Stimulated activated CD8-positive, alpha-beta memory T cell treated with anti-CD3 and anti-CD28 coated beads, Interleukin-7, amount 100 ng/mL, for 1 hour (primary cell): ENCODE measurements at places on chromosomes 13 and 19.

GRCh38 chr13:99327126-99327525 is 19.9 kb upstream of the GPR183 start:
- DNase-seq = no peak

- no peak for DNase-seq
Measured at GRCh38 chr19:11485245-11485837, 4.5 kb upstream of the ELAVL3 start.

GRCh38 chr19:34461375-34462100 is 20.0 kb upstream of the WTIP start:
- DNase-seq = no peak

- no peak for DNase-seq
Measured at GRCh38 chr13:35889560-35889959, 241.6 kb downstream of the DCLK1 start.

GRCh38 chr13:90455823-90456222 is 891.7 kb upstream of the MIR17HG start:
- no peak for DNase-seq

- no peak for DNase-seq
Measured at GRCh38 chr13:36673352-36673751, 468 bp upstream of the SERTM1 start.

- DNase-seq = no peak
Measured at GRCh38 chr13:112772539-112772909, 82.7 kb downstream of the ATP11A start.

DNA sequence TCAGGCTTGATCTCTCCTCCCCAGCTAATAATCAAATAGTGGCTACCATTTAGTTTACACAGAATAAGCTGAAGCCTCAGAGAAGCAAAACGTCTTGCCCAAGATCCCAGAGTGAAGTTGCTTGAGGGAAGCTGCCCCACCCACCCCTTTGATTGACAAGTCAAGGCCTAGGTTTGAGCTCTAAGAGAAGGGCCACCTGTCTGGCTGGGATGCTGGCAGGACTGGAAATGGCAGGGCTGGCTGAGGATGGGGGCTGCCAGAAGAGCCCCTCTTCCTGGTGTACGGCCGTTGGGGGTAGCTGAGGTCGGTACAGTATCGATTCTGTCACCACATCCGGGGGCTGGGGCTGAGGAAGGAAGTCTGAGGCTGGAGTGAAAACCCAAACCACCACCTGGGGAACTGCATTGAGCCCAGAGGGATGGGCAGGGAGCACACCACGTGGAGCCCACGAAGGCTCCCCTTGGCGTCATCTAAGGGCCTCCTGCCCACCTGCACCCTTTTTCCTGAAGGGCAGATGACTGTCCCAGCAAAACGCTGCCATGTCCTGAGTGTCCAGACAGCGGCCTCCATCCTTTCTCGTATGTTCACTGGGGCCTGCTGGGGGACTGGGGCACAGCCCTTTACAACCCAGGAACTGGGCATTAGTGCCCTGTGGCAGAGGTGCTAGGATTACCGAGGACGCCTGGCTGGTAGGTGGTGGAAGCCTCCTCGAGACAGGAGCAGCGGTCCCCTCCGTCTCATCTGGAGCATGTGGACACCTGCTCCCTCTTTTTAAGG is 1.4 kb upstream of the PRKD2 start:
- DNase-seq = peak; percentile 32

DNA sequence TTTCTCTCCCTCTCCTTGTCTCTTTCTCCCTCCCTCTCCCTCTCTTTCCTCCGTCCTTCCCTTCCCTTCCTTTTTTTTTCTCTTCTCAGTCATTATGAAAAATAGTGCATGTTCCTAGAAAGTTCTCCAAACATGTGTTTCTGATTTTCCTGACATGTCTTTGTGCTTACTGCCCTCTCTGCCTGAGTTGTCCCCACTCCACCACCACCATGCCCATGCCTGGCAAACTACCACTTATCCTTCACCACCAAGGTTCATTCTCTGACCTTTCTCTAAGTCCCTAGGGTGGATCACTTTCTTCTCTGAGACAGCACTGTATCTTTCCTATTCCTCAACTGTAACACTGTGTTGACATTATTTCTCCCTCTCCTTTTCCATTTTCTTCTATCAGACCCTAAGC is 98.2 kb downstream of the LACC1 start:
- DNase-seq = no peak

- DNase-seq = no peak
Measured at GRCh38 chr13:41418027-41418426, 39.3 kb upstream of the RGCC start.

GRCh38 chr19:18541258-18541991 is 1.9 kb downstream of the FKBP8 start:
- DNase-seq = no peak

DNA sequence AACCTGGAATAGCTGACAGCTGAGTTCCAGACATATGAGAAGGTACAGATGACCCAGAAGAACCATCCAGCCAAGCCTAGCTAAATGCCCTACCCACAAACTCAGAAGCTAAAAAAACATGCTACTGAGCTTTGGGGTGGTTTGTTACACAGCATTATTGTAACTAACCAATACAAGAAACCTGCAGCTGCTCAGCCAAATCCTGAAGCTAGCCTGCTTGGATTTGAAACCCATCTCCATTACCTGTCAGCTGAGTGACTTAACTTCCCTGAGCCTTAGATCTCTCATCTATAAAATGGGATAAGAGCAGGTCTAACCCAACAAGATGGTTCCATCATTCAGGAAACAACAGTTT is 25.0 kb downstream of the TEX101 start:
- no peak for DNase-seq

DNA sequence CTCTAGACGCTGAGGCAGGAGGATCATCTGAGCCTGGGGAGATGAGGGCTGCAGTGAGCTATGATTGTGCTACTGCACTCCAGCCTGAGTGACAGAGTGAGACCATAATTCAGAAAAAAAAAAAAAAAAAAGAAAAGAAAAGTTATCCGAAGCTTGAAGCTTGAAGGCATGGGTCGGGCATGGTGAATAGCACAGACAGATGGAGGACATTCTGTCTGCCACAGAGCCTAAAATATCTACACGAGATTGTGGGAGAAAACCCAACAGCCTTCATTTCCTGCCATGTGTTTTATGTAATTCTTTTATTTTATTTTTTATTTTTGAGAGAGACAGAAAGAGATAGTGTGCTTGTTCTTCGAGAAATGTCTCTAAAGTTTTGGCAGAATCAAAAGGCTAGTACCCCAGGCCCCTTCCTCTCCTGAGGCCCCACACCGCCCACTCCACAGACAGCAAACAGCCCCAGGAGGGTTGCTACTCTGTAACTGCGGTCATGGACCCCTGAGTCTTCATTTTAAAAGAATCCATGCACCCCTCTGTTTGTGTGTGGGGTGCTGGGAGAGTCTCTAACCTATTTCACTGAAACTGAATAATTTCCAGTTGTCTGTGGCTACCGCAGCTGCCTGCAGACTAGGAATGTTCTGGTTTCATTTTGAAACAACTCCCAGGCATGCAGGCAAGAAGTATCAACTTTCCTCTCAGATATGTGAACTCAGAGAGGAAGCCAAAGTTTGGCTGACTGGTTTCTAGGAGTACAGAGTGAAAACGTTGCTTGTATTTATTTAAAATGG is 38.4 kb upstream of the RCBTB2 start:
- DNase-seq = no peak

- no peak for DNase-seq
Measured at GRCh38 chr13:89315287-89315686, 1644.1 kb downstream of the SLITRK5 start.

GRCh38 chr13:80040981-80041317 is 300.0 kb downstream of the SPRY2 start:
- no peak for DNase-seq

DNA sequence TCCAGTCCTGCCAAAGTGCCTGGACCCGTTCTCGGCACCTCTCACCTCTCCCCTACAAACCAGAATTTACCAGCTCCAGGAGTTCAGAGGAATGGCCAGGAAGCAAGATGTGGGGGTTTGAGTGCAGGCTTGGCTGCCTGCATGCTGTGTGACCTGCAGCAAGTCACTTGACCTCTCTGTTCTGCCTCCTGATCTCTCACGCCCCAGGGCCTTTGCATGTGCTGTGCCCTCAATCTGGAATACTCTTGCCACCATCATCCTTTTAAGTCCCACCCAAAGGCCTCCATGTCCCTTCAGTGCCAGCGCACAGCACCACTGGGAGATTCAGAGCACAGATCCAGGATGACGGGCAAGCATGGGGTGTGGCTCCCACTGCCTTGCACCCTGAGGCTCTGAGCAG is 43.4 kb downstream of the MYO9B start:
- no peak for DNase-seq

- no peak for DNase-seq
Measured at GRCh38 chr19:46205183-46205984, 24.2 kb upstream of the IGFL1 start.

DNA sequence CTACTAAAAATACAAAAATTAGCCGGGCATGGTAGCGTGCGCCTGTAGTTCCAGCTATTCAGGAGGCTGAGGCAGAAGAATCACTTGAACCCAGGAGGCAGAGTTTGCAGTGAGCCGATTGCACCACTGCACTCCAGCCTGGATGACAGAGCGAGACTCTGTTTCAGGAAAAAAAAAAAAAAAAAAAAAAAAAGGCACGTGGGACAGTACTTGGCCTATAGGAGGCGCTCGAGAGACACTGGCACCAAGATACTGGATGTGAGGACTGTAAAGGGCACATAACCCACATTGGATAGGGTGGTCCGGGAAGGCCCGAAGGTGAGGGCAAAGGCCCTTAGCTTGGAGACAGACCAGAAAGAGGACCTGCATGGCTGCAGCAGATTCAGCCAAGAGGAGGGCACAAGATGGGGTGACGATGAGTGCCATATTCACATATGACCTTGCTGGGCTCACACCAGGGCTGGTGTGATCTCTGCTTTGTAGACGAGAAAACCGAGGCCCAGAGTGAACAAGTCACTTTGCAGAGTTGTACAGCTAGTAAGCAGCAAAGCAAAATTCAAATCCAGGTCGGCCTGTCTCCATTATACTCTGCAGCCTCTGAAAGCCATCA is 89.4 kb downstream of the DPF1 start:
- no peak for DNase-seq

DNA sequence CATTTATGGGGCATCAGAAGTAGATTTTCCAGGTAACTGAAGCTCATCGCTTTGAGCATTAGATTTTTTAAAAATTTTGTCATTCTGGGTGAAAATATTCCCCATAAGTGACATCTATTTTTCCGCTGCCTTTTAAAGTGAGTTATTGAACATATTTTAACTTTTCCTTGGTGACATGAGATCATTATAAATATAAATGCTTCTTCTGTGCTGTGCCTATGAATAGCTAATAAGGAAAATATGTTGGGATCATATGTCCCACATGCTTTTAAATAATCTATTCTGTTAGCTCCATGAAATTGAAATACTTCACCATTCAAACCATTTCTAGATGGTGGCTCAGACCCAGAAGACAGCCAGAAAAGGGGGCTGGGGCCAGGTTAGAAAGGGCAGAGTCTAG is 14.1 kb downstream of the ATP7B start:
- DNase-seq = no peak

- DNase-seq = no peak
Measured at GRCh38 chr19:1817553-1818179, 5.6 kb upstream of the ATP8B3 start.

GRCh38 chr13:53885997-53886396 is 857.4 kb downstream of the OLFM4 start:
- no peak for DNase-seq

DNA sequence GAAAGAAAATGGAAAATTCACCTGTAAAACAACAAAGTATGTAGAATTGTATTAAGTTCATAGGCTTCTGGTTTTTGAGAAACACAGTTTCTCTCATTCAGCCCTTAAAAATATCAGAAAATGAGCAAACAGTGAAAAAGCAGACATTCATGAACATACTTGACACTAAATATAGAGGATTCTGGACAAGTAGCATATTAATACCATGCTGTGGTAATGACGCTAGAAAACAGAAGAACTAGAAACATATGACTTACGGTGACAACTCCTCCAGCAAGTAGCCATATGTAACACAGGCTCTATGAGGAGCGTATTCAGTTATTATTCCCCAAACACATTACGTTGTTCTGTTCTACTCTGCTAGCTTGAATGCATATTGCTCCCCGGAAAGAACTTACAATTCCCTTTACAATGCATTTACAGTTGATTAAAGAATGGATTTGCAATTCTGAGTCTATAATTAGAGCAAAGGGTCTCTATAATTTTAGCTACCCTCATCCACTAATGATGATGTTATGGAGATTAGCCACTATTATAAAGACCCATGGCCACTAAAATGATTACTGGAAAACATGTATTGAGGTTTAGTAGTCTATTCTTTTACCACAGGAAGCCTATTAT is 672.1 kb downstream of the EFNB2 start:
- no peak for DNase-seq

- DNase-seq = no peak
Measured at GRCh38 chr13:35617420-35617819, 140.9 kb upstream of the MAB21L1 start.

DNA sequence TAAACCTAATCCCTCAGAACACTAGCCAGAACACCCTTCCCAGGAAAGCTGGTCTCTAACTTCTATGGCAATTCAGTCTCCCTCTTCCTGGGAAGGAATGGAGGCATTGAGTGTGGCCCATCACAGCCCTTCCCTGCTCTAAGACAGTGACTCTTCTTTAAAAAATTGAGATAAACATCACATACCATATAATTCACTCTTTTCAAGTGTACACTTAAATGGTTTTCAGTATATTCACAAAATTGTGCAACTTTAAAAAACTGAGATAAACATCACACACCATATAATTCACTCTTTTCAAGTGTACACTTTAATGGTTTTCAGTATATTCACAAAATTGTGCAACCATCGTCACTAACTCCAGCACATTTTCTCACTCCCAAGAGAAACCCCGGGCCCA is 116.5 kb downstream of the MIPEP start:
- no peak for DNase-seq

GRCh38 chr19:42270346-42271044 is 1.4 kb downstream of the CIC start:
- no peak for DNase-seq

GRCh38 chr13:66430269-66430668 is 799.9 kb downstream of the PCDH9 start:
- no peak for DNase-seq

DNA sequence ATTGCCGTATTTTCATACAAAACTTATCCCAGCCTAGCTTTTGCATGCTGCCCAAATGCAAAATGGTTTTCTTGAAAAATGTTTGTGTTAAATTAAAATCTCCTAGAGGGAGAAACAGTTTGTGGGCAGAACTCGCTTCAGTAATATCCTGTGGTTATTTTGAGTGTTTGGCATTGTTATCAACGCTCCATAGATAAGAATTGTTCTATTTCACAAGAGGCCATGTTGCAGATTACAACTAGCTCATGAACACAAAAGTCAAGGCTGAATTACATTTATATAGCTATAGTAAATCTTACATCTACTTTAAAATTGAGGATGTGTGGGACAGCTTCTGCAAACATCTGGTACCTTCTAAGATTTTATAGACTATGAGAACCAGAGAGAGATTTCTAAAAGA is 447.9 kb downstream of the DCT start:
- DNase-seq = no peak

GRCh38 chr13:43373400-43373799 is 350.0 kb downstream of the DNAJC15 start:
- no peak for DNase-seq

- no peak for DNase-seq
Measured at GRCh38 chr19:52665529-52665928, 27.4 kb upstream of the ZNF83 start.

GRCh38 chr19:50663482-50663790 is 14.2 kb downstream of the C19orf81 start:
- DNase-seq = no peak

GRCh38 chr13:91031508-91031907 is 316.0 kb upstream of the MIR17HG start:
- no peak for DNase-seq

GRCh38 chr13:113663934-113664333 is 3.1 kb upstream of the GRK1 start:
- no peak for DNase-seq

GRCh38 chr13:99756281-99756680 is 215.3 kb downstream of the ZIC5 start:
- DNase-seq = no peak
